ENCODE measurements at places on chromosomes 1 and 21. TPM values are rescaled to one million over a fixed set of nuclear protein-coding genes. Genes with fewer than 3 reads are reported as not detected.

AVPR1B gene
- not detected for total RNA-seq

OR2L3 gene
- total RNA-seq: not detected

DNA sequence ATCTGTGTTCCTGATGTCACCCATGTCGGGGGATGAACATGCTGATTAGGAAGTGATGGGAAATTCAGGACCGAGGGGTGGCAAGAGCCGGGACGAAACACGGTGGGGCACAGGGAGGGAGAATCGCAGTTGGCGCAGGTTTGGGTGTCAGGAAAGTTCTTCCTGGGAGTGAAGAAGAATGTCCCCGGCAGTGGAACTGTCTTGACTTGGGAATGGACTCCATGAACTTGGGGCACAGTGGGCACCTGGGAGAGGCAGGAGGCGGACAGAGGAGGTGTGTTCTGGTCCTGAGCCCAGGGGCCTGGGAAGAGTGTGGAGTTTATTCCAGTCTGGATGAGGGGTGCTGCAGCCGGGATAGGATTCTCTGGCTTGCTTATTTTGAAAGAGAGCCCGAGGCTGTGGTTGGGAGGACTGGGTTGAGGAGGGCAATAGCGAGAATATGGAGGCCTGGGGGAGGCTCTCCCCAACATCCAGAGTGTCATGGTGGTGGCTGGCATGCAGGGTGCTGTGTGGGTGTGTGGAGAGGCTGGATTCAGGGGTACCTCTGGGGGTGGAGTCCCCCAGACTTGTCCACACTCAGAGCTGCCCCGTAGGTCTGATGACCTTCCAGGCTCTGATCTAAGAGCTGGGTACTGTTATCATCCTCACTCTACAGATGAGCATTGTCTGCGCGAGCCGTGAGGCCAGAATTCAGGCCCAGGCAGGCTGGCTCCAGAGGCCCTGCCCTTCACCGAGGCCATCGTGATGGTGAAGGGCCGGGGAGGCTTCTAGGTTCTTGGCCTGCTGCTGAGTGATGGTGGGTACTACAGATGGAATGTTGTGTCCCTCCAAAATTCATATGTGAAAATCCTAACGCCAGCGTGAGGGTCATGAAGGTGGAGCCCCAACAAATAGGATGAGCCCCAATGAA lies 274.5 kb upstream of the C1orf174 start:
- no peaks in the 10 kb centered on the region for H3K36me3 ChIP-seq
- DNase-seq: no peak
- H3K27me3 ChIP-seq: peaks cover 2% of the 10 kb centered on the region
- no peak overlapping the region for H3K4me3 ChIP-seq

- H3K4me3 ChIP-seq: peak overlapping the region; percentile 90
- peaks cover 20% of the 10 kb centered on the region for H3K4me1 ChIP-seq
- peak overlapping the region; percentile 85 for H3K27ac ChIP-seq
- peak; percentile 64 for DNase-seq
These were observed 630 bp downstream of the ACP6 start for GRCh38 chr1:147669469-147670318.

DNA sequence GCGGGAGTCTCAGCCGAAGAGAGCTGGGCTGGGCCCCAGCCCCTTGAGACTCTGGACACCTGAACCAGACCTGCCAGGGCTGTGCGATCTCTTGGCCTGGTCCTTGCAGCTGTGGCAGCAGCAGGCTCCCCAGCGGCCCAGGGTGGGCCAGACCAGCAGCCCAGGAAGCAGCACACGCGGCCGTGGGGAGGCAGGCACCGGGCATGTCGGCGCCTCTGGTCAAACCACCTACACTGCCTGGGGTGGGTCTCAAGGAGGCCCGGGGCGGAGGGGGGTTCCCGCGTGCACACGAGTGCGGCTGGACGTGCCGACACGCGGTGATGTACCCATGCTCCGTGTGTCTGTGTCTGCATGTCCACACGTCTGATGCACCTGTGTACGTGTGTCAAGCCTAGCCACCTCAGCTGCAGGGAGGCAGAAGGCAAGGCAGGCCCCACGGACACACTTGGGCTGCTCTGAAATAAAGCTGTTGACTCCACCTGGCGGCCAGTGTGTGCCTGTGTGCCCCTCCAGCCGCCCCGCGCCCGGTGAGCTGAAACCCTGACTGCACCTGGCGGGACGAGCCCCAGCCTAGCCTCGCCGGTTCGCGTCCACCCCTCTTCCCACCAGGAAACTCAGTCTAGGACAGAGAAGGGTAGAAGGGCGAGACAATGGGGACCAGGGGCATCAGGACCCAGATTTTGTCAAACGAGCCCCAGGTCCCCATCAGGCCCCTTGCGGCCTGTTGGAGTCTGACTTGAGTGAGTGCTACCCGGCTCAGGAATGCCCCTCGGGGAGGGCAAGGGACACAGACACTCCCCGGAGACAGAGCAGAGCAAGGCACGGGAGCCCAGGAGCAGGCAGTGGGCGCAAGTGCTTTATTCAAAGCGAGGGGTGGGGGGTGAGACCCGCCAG lies 11.6 kb downstream of the SCNN1D start:
- H3K4me1 ChIP-seq: peaks cover 2% of the 10 kb centered on the region
- H3K36me3 ChIP-seq: no peaks in the 10 kb centered on the region
- no peak overlapping the region for H3K27ac ChIP-seq
- no peak overlapping the region for H3K4me3 ChIP-seq
- H3K27me3 ChIP-seq: no peaks in the 10 kb centered on the region
- DNase-seq: peak; percentile 84

All from activated CD8-positive, alpha-beta T cell treated with anti-CD3 and anti-CD28 coated beads for 36 hours (primary cell).